Stimulated activated CD4-positive, alpha-beta T cell treated with anti-CD3 and anti-CD28 coated beads, Interleukin-12 subunit alpha, Interleukin-12 subunit beta, amount 100 ng/mL, for 4 hours (primary cell): ENCODE measurements at places on chromosomes 3 and 15.

- no peak for DNase-seq
These were observed 93.7 kb downstream of the TMEM266 start for GRCh38 chr15:76153241-76154197.

DNA sequence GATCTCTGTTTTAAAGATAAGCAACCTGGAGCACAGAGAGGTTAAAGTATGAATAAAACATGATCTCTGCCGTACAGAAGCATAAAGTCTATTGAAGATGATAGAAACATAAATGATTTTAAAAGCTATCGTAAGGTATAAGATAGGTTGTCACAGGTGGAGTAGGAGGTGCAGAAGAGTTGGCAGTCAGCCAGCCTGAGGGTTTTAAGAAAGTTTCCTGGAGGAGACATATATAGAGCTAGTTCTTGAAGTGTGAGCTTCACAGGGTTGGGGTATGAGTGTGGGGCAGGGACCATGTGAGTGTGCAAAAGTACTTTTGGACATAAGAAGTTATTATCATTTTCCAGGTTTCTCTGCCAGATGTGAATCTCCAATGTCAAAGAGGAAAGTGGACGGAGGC, 3.9 kb upstream of the FGF12 start:
- no peak for DNase-seq

DNA sequence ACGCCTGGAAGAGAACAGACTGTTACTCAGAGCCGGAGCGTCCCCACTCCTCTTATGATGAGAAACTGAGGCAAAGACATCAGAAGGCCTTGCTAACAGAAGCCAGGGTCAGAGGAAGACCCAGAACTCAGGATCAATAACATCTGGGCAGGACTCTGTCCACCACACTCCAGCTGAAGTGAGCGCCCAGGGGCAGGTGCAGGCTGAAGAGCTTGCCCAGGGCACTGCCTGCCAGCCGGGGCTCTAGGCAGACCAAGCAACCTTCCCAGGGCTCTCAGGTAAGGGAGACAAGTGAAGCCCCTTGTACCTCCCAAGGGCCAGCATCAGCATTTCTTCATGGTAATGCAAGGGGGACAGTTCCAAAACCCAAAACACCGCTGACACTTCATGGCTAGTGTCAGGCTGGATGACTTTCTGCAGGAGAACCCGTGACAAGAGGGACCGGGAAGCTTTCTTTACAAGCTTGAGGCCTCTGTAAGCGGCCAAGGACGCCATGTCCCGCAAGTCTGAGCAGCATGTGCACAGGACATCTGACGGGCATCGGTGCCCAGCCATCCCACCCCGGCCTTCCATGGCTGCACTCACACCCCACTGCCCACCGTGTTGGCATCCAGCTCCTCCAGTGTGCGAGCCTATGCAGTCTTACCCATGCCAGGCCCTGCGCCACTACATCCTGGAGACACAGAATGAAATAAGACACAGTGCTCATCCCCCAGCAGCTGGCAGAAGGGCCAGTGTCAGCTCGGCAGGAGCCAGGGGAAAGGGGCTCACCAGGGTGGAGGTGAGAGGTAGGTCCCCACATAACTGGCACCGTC, 14.1 kb downstream of the XXYLT1 start:
- no peak for DNase-seq

DNA sequence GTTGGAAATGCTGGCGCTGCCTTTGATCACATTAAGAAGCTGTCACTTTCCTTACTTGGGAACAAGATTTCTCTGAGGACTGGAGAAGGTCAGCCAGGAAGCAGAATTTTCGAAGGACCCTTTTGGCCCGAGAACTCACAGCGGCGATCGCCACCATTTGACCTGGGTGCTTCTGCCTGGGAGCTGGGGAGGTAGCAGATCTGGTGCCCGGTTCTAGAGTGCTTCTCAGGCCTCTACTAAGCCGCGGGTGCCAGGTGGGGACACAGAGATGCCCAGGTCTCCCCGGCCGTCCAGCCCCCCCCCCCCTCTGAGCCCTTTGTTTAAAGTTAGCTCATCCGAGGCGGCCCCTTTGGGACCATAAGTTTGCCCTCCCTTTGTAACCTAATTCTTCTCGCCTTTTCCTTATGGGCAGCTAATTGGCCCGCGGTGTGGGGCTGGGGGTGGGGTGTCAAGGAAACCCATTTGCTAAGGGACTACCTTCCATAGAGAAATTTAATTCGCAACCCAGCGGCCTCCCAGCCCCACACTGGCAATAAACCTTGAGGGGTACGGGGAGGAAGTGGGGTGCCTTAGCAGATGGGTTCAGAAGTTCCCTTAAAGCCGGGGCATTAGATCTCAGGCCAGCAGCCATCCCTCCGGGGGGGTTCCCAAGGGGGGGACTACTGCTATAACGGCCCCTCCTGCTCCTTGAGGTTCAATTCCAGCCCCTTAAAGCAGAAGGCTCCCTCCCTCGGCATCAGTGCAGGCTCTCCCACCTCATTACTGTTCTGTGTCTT, 1.9 kb downstream of the GATA2 start:
- no peak for DNase-seq

- DNase-seq: no peak
These were observed 24.2 kb upstream of the CLRN1 start for GRCh38 chr3:150996731-150997130.

DNA sequence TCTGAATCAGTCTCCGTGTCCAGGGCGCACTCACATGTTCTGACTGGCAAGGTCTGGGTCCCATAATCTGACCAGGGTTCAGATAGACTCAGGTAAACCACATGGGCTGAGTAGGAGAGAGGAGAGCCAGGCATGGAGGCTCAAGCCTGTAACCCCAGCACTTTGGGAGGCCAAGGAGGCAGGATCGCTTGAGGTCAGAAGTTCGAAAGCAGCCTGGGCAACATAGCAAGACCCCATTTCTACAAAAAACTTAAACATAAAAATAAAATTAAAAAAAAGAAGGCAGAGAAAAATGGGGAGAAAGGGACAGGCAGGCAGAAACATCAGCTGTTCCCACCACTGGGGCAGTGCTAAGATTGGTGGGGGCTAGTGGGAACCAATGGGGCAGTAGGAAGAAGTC, 5.4 kb downstream of the TMEM43 start:
- no peak for DNase-seq

- no peak for DNase-seq
These were observed 74.9 kb downstream of the PFN2 start for GRCh38 chr3:149895769-149896168.

DNA sequence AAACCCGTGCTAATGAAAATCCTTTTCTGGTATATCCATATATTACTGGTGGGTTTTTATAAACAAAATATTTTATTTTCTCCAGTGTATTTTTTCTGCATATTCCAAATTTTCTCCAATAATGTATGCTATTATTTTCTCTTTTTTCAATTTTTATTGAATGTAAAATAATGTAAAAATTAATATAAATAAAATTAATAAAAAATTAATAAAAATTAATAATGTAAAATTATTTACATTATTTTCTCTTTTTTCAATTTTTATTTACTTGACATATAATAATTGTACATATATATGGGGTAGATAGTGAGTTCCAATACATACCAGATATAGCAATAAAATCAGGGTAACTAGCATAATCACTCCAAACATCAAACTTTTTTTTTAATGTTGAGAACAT, 56.4 kb downstream of the OXSM start:
- DNase-seq: no peak

- DNase-seq: no peak
These were observed 114.6 kb downstream of the SLCO3A1 start for GRCh38 chr15:91967935-91968606.

- DNase-seq: no peak
These were observed 6.0 kb upstream of the LIPH start for GRCh38 chr3:185558395-185558794.

DNA sequence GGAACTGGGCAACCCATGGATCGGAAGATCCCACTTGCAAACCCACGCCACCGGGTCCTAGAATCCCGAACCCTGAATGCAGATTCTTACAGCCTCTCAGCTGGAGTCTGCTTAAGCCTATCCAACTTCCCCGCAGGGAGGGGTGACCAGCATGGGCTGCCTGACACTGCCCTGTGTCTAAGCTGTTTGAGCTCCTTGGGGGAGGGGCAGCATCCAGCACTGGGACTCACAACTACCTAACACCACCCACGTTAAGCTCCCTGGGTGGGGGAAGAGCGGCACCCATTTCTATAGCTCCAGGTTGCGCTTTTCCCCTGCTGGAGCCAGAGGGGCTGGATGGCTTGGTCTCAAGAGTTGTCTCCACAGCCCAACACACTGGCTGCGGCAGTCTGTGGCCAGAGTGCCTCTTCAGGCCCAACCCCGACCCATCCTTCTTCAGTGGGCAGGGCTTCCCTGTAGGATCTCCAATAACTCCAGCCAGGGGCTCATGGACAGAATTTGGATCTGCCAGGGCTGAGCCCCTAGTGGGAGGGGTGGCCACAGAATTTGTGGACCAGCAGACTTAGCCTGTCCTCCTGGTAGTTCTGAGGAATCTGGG, 649.2 kb downstream of the TUSC7 start:
- no peak for DNase-seq

DNA sequence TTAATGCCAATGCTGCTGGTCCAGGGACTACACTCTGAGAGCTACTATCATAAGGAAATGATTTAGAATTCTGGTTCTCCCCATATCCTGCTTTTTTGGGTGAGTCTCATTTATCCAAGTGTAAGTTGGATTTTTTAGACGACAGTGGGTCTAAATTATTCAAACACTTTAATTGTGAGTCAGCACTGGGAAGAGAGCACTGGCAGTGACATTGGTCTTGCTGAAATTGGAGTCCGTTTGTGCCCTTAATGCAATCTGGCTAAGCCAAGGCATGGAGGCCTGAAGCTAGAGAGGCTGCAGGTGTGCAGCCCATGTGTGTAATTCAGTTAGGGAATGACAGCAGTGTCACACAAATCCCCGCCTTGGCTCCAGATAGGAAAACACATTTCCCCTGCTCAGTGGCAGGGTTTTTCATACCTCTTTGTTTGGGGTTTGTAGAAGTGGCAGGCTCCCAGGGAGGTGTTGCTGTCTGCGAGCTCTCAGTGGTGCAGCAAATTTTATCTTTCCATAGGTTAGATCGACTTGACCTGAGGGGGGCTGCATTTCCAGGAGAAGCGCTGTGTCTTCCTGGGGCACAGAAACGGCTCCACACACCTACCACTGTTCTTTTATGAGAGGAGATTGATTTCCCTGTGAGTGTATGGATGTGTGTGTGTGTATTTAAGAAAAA, 197.7 kb downstream of the CD47 start:
- no peak for DNase-seq

- DNase-seq: no peak
These were observed 20.2 kb downstream of the ITGA11 start for GRCh38 chr15:68411735-68412134.

DNA sequence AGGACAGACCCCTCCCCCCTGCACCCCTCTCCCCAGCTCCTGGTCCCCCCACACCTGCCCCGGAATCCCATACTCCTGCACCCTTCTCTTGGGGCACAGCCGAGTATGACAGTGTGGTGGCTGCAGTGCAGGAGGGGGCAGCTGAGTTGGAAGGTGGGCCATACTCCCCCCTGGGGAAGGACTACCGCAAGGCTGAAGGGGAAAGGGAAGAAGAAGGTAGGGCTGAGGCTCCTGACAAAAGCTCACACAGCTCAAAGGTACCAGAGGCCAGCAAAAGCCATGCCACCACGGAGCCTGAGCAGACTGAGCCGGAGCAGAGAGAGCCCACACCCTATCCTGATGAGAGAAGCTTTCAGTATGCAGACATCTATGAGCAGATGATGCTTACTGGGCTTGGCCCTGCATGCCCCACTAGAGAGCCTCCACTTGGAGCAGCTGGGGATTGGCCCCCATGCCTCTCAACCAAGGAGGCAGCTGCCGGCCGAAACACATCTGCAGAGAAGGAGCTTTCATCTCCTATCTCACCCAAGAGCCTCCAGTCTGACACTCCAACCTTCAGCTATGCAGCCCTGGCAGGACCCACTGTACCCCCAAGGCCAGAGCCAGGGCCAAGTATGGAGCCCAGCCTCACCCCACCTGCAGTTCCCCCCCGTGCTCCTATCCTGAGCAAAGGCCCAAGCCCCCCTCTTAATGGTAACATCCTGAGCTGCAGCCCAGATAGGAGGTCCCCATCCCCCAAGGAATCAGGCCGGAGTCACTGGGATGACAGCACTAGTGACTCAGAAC, 9.8 kb downstream of the MAP1A start:
- no peak for DNase-seq

GRCh38 chr3:16476636-16477035, 36.9 kb downstream of the RFTN1 start:
- DNase-seq: no peak

DNA sequence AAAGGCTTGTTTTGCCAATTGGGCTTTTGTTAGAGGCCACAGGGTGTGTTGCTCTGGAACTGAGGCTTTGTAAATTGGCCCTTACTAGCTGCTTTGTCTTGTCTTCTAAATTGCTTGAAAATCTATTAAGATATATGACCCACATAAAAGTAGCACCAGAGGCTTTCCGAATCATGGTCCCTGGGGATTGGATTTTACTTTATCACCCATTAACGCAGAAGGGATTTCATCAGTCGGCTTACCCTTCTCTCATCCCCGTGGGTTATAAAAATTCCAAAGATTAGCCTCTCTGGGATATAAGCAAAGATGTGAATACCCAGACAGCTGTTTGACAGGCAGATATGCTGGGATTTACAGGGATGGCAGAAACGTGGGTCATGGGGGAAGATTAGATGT, 98.3 kb upstream of the CHL1 start:
- no peak for DNase-seq

DNA sequence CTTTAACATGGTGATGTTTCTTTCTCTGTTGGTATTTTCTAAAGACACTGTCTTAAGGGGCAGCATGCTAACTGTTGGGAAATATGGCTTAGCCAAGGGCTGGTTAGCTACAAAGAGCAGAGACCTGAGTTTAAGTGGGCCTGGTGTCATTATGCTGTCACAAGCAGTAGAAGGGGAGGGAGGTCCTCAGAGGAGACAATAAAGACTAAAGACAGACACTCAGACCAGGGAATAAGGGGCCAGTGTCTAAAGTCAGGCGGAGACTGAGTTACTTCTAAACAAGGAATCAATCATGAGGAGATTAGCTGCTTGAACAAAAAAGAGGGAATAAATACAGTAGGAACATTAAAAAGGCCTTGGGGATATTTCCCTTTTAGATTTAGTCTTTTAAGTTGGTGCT, 142.7 kb upstream of the DPPA4 start:
- no peak for DNase-seq

- DNase-seq: no peak
These were observed 70.2 kb downstream of the LRRC28 start for GRCh38 chr15:99321468-99321867.

DNA sequence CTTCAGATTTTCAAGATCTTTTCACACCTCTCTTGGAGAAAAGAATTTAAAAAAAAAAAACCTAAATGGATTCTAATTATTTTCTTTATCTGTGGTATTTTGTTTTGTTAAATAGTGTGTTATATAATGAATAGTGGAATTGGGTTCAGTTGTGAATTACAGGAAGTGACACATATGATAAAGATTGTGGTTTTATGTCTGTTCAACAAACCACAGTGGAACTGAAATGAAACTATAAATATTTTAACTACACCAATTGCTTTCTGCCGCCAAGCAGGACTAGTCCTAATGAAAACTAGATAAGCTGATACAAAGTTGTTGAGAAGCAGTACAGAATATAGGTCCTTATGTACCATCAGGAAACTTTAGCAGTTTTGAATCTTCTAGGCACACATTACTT, 121.6 kb downstream of the UBE2E2 start:
- no peak for DNase-seq
